ENCODE measurements at places on chromosomes 7 and 10.

GRCh38 chr7:2567679-2568278 is 9.0 kb downstream of the IQCE start:
- DNase-seq = no peak

DNA sequence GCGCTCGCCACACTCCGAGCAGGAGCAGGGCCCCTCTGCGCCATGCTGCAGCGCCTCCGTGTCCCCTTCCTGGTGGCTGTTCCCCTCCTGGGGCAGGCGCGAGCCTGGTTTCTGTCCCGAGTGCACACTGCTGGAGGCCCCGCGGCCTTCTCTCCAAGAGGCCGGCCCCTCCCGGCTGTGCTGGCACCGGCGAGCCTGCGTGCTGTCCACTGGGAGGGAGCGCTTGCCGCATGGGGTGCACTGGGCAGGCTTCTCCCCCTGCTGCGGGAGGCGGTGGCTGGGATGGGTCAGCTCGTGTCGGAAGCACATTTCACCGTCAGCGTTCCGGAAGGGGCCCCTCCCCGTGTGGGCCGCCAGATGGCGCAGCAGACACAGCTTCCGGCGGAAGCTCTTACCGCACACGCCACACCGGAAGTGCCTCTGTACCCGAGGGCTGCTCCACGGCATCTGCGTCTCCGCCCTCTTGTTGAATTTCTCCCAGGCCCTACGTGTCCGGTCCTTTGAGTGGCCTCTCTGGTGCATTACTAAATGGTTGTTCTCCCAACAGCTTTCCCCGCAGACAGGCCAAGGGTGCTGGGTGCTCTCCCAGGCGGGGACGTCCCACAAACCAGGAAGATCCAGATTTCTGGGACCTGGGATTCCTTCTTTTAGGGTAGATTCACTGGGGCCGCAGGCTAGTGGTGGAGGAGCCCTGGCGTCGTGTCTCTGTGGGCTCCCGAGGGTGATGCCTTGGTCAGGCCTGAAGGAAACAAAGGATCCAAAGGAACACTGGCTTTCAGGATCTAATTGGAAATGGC is 18.7 kb downstream of the ZNF786 start:
- DNase-seq = no peak

GRCh38 chr10:58885686-58886345 is 290.6 kb upstream of the PHYHIPL start:
- DNase-seq = no peak

DNA sequence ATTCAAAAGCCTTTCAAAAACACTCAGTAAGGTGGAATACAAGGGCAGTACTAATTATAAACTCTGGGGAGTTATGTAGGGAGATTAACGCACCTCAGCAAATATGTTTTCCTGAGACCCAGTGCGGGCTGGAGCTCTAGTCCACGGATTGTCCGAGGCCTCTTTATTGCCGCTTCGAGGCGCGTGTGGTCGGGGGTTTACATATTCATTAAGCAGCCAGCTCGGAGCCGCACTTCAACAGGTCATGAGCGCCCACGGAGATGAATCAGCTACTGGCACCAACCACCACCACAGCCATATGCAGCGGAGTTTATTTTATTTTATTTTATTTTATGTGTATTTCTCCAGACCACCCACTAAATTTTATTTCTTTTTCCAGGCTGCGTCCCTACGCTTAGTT is 195.9 kb upstream of the ADARB2 start:
- no peak for DNase-seq

- no peak for DNase-seq
Measured at GRCh38 chr10:123236126-123236525, 81.9 kb downstream of the BUB3 start.

- no peak for DNase-seq
Measured at GRCh38 chr10:102564209-102564834, 60.5 kb downstream of the SUFU start.

DNA sequence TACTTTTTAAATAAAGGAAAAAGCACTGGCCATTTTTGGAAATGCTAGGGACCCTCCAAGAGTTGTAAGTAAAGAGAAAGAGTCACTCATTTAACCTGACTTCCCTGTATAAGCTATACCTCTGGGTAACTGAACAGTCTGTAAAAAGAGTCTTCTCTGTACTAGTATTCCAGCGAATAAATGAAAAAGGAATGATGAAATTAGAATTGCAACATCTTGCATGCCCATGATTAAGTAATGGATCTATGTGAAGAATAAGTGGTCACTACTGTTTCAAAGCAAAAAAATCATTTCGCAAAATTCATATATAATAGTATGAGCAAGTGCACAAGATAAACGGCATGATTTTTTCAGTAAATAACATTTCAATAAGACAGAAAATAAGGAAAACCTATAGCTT is 116.8 kb downstream of the ZFAND4 start:
- no peak for DNase-seq

GRCh38 chr10:19947656-19948055 is 131.4 kb downstream of the PLXDC2 start:
- no peak for DNase-seq

- no peak for DNase-seq
Measured at GRCh38 chr10:33039181-33039580, 81.2 kb upstream of the ITGB1 start.

DNA sequence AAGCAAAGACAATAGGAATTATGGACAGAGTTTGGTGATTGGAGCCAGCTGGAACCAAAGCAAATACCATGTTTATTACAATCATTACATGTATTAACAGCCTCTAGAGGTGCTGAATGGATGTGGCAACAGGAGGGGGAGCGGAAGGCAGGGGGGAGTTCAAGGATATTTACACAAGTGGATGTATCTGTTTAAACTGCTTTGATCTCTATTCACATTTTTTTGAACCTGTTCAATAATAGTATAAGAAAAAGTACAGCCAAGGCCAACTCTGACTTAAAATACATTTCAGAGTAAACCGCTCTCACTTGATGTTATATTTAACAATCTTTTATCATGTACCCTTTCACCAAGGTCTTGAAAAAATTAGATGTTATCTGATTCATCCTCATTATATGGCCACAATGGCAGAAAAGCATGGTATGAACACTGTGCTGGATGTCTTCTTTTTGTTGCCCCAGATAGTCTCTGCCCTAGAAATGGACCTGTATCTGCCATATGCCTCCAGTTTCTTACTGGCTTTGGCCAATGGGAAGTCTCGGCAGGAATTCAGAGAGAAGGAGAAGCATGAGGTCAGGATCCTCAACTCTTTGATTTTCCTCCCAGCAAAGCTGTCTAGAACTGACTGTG is 88.2 kb upstream of the FAM133B start:
- DNase-seq = no peak

DNA sequence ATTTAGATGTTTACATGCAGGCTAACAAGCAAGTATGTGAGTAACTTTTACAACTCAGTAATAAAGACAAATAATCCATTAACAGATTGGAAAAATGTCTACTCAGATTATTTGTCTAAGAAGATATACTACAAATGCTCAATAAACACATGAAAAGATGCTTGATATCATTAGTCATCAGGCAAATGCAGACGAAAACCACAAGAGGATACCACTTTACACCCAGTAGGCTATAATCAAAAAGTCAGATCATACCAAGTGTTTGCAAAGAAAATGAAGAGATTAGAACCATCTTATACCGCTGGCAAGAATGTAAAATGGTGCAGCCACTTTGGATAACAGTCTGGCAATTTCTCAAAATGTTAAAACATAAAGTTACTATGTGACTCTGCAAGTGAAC is 84.1 kb downstream of the MALSU1 start:
- no peak for DNase-seq

DNA sequence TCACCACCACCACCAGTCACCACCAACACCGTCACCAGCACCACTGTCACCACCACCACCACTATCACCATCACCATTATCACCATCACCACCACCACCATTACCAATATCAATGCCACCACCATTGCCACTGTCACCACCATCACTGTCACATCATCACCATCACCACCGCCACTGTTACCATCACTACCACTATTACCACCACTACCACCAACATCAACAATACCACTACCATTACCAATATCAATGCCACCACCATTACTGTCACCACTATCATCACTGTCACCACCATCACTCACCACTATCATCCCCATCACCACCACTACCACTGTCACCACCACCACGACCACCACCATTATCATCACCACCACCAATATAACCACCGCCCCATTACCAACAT is 14.0 kb upstream of the DENND2A start:
- DNase-seq = no peak

- DNase-seq = no peak
Measured at GRCh38 chr10:105800641-105801040, 1159.6 kb downstream of the SORCS3 start.

DNA sequence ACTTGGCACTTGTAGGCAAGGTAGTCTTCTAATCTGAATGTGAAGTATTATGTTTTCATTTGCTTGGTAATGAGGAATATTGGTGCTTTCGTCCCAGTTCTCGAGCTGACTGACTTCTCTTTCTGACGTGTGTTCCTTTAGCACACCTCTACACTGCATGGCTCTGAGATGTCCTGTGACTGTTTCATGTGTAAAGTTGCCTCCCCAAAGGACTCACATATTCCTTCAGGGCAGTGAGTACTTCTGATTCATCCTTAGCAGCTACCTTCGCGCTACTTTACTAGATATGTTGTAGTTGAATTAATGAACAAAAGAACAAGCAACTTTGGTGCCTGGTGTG is 113.7 kb downstream of the EGFR start:
- DNase-seq = no peak

- no peak for DNase-seq
Measured at GRCh38 chr10:71241830-71242621, 29.7 kb downstream of the UNC5B start.

DNA sequence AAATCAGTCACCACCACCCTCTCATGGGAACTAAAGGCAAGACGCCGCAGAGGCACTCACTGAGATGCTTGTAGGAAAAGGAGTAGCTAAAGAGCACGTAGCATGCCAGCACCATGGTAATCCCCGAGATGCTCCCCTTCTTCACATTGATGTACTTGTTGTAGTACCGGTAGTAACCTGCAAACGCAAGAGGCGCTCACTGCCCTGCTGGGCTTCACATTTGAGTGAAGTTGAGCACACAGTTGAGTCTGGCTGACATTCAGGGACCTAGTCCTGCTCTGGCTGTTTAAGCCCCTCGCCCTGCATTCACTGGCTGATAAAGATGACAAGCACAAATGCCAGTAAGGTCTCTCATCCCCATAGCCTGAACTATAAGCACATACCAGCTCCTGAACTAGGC is 6.9 kb downstream of the ATP5MF start:
- DNase-seq = no peak

DNA sequence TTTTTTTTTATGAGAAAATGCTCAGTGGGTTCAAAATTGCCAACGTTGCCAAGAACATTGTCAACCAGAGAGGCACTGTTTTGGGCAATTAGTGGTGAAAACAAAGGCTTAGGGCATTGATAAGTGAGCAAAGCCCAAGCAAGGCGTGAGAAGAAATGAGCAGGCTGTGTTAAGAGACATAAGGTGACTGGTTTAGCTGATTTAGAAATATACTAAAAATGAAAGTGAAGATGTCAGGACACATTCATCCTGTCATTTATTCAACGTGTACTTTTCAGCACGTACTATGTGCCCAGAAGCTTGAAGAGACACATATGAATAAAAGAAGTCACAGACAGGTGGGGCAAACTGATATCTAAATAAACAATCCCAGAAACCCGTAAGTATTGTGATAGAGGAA is 31.8 kb downstream of the AOAH start:
- DNase-seq = no peak

DNA sequence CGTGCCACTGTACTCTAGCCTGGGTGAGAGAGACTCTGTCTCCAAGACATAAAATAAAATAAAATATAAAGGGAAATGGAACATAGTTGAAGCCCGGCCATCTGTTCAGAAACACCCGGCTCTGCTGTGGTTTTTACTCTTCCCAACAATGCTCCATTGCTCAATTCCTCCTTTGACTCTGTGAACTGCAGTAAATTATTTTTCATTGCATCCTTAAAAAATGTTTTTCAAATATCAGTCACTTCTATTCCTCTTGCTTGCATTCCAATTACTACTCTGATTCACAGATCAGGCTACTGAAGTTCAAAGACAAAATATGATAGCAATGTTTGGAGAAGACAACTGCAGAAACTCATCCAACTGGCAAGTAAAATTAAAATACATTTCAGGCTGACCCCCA is 983.0 kb downstream of the SORCS1 start:
- no peak for DNase-seq

- DNase-seq = no peak
Measured at GRCh38 chr7:46654546-46655443, 733.7 kb upstream of the IGFBP3 start.

GRCh38 chr7:91550931-91551330 is 286.7 kb downstream of the FZD1 start:
- no peak for DNase-seq

GRCh38 chr7:16710651-16711050 is 42.9 kb upstream of the TSPAN13 start:
- no peak for DNase-seq

DNA sequence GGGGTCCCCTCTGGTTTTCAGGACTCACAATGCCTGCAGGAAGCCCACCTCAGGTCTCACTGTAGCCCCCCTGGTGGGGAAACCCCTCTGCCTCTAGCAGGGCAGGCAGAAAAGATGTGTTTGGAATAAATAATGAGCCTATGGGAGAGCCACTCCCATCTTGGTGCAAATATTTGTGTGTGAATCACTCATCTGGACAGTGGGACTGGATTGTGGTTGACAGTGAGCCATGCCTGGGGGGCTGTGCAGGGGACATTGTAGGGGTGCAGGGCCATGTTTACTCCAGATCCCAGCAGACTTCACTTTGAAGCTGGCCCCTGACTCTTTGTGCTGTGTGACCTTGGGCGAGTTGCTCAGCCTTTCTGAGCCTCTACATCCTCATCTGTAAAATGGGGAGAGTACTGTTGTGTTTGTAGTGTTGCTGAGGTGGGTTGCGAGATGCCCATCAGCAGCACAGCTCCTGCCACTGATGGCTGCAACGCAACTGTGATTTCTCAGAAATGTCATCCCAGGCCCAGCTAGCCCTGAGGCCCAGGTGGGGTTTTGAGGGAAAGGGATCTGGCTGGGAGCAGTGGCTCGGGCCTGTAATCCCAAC is 20.7 kb downstream of the GTF2IRD1 start:
- no peak for DNase-seq

- DNase-seq = no peak
Measured at GRCh38 chr7:137916564-137916963, 69.8 kb upstream of the DGKI start.

- no peak for DNase-seq
Measured at GRCh38 chr7:31327071-31327470, 13.5 kb downstream of the NEUROD6 start.

DNA sequence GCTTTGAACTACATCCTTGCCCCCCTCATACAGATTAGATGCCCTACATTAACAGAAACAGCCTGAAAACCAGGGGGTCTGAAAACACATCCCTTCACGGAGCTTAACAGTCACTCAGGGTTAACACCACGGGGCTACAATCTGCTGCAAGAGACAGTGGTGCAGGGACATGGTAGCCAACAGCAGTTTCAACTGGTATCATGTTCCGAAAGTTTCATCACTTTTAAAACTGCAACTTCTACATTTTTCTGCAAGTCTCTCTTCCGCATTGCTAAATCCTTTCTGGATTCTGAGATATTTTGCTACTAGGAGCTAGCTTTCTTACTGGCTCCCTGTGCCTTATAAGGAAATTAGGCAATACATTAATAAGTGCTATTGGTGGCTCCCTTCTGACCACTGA is 92.6 kb downstream of the JAZF1 start:
- DNase-seq = no peak

- DNase-seq = no peak
Measured at GRCh38 chr10:129498680-129499079, 31.6 kb downstream of the MGMT start.
